ENCODE measurements at places on chromosomes 1 and 21. TPM values are rescaled to one million over a fixed set of nuclear protein-coding genes. Genes with fewer than 3 reads are reported as not detected.

DNA sequence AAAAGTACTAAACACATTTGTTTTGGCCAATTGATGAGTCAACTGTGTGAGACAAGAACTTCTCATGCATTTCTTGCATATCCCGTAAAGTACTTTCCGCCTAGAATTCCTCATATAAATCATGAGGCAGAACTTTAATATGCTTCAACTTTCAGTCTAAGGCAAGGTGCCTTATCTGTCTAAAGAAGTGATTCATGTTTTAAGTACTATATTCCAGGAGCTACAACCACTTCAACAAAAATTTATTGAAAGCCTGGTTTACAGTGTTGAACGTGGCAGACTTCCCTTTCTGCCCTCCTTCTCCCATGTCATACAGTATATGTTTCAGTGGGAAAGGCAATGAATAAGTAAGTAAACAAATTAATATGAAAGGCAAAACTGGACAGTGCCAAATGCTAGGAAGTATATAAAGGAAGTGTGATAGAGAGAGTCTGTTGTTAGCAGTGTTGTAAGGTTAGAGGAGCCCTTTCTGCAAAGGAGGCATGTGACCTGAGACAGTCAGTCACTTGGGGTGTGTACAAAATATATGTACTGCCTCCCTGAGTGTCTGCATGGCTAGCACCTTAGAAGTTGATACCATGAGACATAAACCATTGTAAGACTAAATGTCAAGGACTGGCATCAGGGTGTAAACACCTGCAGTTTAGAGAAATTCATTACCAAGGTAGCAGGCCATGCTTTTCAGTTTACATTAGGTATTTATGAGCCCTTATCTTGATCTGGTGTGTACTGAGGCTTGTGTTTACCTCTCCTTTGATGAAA, 362.2 kb downstream of the SRGAP2C start:
- no peak for DNase-seq

DNA sequence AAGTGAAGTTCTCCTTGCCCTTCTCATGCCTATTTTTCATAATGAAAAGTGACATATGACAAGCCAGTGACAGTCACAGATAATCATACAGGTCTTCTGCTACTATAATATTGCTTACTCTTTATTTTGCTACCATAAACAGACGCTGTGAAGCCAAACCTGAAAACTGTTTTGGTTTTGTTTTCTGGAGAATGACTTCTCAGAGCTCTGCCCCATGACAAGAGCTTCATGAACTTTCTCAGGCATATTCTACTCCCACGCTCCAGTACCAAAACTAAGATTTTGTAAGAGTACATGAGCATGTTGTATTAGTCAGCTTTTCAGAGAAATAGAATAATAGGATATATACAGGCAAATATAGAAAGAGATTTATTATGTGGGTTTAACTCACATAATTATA, 64.3 kb upstream of the VTCN1 start:
- no peak for DNase-seq

- DNase-seq: no peak
Measured at GRCh38 chr1:236020359-236021219, 44.3 kb downstream of the NID1 start.

DNA sequence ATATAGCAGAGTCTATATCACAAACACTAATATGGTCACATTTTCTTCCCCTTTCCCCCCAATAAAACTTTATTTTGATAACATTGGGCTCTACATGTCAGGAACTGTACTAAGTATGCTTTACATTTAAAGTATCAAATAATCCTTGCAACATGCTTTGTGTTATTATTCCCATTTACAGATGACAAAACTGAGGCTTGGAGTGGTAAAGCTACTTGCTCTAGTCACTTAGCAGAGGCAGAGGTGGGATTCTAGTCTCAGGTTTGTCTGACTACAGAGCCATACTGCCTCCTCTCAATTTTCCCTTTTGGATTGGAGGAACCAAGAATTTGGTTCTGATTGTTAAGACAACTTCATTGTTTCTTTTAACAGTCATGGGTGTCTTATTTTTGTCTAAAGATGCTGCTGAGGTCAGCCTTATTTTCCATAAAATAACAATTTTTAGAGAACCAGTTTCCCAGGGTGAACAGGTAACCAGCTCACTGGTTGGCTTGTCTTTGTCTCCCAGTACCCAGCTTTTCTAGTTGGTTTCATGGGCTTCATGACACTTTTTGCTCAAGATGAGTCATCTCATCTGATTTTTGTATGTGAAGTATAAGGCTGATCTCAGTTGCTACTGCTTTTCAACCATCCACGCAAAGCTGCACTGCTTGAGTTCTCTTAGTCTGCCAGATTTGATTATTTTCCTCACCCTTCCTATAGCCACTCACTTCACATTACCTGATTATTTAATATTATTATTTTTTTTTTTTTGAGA, 81.0 kb upstream of the ARID1A start:
- DNase-seq: no peak

- no peak for DNase-seq
Measured at GRCh38 chr1:235979176-235979575, 85.7 kb downstream of the NID1 start.

GRCh38 chr1:237619553-237619952, 271.2 kb downstream of the ZP4 start:
- no peak for DNase-seq

GRCh38 chr1:41805771-41806471, 112.8 kb downstream of the HIVEP3 start:
- no peak for DNase-seq

- DNase-seq: no peak
Measured at GRCh38 chr1:118744420-118744819, 243.7 kb downstream of the TBX15 start.

The CELA3B gene
- not detected for total RNA-seq

The TRIM58 gene
- 0.13 TPM for total RNA-seq

The BNIPL gene
- 0.43 TPM for total RNA-seq

The OR10J1 gene
- total RNA-seq: not detected
